Omental fat pad (tissue), 4 donors: ENCODE measurements at places on chromosomes 4 and X. TPM values are rescaled to one million over a fixed set of nuclear protein-coding genes. Genes with fewer than 3 reads are reported as not detected.

DNA sequence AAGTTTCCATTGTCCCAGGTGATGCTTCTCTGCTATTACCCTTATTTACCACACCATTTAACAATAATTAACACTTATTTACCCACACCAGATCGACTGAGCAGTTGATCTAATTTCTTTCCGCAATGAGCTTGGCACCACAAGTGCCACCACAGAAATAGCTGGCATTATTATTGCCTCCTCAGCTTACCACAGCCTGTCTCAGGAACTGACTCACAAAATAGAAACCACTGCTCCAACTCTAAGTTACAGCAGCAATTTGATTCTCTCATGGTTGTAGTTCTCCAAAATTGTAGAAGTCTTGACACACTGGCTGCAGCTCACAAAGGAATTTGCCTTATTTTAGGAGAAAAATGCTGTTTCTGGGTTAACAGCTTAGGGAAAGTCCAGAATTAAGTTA is 22.5 kb downstream of the ZNF721 start:
- no peak for DNase-seq

- no peak for DNase-seq
These were observed 375.1 kb downstream of the FAT4 start for GRCh38 chr4:125689805-125690204.

DNA sequence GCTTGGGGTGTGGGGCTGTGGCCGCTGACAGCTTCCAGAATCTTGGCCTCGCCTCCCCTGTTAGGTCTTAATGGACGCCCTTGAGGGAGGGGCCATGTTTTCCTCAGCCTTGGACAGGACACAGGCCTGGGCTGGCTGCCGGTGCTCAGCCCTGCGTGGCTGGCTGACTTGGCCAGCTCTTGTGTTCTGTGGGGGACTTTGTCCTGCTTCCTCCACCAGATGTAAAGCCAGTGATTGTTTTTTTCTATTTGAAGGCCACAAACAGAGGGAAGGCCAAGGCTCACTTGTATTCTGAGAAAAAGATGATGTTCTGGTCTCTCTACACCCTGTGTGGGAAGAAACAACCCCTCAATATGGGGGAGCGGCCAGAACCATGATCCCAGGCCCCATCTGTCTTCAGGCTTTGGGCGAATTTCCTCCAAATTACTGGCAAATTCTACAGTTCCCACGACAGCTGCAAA is 71.3 kb downstream of the HTRA3 start:
- no peak for DNase-seq

GC gene
- not detected for total RNA-seq

DNA sequence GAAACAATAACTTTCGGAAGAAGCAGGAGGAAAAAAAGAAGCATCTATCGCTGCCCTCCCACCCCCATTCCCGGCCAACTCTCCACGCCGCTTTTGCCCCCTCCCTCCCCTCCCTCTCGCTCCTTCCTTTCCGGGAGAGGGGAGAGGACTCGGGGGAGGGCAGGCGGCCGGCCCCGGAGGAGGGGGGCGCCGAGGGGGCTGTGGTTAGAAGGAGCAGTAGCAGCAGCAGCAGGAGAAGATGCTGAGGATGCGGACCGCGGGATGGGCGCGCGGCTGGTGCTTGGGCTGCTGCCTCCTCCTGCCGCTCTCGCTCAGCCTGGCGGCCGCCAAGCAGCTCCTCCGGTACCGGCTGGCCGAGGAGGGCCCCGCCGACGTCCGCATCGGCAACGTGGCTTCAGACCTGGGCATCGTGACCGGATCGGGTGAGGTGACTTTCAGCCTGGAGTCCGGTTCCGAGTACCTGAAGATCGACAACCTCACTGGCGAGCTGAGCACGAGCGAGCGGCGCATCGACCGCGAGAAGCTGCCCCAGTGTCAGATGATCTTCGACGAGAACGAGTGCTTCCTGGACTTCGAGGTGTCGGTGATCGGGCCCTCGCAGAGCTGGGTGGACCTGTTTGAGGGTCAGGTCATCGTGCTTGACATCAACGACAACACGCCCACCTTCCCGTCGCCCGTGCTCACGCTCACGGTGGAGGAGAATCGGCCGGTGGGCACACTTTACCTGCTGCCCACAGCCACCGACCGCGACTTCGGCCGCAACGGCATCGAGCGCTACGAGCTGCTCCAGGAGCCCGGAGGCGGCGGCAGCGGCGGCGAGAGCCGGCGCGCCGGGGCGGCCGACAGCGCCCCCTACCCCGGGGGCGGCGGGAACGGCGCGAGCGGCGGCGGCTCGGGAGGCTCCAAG is 1.3 kb downstream of the PCDH7 start:
- no peak for DNase-seq

DNA sequence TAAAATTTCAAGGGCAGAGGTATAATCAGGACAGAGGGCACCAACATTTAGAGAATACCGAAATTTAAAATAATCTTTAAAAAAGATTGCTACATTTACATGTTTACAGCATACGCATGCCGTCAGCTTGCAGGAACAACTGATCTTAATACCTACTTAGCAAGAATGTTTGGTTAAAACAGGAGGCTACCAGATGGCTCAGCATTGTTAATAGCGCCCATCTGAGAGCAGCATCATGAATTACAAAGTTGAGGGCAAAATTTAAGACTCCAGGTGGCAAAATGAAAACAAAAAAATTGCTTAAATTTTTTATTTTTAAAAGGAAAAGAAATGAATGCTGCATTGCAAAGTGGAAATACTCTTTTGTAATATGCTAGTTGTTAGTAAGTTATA is 241.3 kb downstream of the C4orf33 start:
- no peak for DNase-seq

SMIM10 gene
- 9.3 TPM for total RNA-seq

SOWAHD gene
- 1.1 TPM for total RNA-seq

GUF1 gene
- total RNA-seq: 13.2 TPM

- DNase-seq: no peak
These were observed 4.0 kb downstream of the PLP2 start for GRCh38 chrX:49175435-49176274.

DNA sequence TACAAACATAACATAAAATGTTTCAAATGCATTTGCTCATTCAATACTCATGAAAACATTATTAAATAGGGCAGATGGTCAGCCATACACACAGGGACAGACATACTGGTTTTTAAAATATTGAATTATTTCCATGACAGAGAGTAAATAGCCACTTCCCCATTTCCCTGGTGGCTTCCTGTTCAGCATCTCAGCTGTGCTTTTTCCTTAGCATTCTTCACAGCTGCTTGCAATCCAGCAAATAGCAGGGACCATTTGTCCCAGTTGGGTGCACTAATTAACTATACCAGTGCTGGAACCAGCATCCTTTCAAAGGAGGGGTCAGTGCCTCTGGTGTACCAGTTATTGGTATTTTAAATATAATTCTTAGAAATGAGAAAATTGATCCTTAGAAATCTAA is 964.7 kb downstream of the RAB28 start:
- no peak for DNase-seq

GRCh38 chr4:65508168-65508567 is 162.1 kb downstream of the EPHA5 start:
- no peak for DNase-seq
